Mammary epithelial cell (primary cell): ENCODE measurements at places on chromosomes 1 and 21. TPM values are rescaled to one million over a fixed set of nuclear protein-coding genes. Genes with fewer than 3 reads are reported as not detected.

- no peak for DNase-seq
Observed at GRCh38 chr1:44907893-44908292, 64.8 kb upstream of the PTCH2 start.

GRCh38 chr1:59577774-59578173 is 237.0 kb upstream of the HOOK1 start:
- DNase-seq: no peak

DNA sequence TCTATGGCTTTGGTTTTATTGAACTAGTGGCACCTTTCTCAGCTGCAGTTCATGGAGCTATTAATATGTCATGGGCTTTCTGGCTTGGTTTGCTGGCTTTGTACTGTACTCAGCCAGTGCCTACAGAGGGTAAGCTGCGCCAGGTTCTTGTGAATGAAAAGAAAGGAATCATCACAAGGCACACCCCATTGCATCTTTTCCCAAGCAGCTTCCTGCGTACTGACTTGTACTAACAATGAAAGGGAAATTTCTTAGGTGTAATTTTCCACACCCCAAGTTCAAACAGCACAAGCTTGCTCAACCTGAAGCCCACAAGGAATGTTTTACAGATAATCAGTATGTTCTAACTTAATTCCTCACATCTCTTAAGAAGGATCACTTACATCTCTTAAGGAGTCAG is 78.0 kb upstream of the TNFSF18 start:
- DNase-seq: peak; percentile 66

The IL6R gene
- total RNA-seq: 28.7 TPM

GRCh38 chr1:9284061-9284460 is 8.6 kb upstream of the SPSB1 start:
- DNase-seq: no peak

GRCh38 chr1:27057801-27058625 is 45.4 kb upstream of the TENT5B start:
- DNase-seq: no peak

DNA sequence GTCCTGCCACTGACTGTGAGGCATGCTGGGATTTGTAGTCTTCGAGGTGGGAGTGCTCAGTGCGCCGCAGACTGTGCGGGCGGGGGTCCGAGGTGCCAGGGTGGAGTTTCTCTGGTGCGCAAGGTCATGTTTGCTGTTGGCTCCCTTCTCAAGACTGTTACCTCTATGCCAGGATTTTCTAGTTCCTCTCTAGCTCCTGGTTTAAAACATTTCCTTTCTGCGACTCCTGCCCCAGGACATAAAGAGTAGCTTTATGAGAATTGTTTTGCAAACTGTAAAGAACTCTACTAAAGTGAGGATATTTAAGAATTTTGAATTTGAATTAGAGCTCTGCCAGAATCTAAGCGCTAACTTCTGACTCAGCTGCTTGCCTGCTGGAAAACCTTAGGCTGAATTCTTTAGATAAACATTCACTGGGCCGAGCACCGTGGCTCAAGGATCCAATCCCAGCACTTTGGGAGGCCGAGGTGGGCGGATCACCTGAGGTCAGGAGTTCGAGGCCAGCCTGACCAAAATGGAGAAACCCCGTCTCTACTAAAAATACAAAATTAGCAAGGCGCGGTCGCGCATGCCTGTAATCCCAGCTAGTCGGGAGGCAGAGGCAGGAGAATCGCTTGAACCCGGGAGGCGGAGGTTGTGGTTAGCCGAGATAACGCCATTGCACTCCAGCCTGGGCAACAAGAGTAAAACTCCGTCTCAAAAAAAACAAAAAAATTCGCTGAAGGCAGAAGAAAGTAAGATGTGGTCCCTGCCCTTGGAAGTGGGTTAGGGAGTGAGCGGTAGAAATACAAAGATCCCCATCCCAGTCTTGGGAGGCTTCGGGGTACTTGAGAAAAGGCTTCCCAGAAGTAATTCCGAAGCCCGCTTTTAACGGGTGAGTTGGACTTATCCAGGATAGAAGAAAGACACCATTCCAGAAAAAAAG is 992 bp upstream of the USP48 start:
- DNase-seq: no peak

DNA sequence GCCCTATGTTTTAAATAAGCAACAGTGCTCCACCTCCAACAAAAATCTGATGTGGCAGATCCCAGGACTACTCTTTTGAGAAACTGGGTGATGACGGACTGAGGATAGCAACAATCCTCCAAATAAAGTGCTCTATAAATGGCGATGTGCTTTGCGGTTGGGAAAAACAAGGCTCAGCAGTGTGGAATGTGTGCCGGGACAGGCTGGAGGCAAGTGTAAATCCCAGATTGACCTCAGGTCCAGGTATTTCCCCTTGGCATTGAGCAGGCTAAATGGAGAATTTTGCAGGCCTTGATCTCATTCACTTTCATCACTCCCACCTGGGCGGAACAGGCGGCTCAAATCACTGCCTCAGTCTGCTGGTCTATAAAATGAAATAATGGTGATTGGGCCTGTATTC is 35.1 kb downstream of the LRRC42 start:
- no peak for DNase-seq

The FALEC gene
- total RNA-seq: not detected in 2 replicates

DNA sequence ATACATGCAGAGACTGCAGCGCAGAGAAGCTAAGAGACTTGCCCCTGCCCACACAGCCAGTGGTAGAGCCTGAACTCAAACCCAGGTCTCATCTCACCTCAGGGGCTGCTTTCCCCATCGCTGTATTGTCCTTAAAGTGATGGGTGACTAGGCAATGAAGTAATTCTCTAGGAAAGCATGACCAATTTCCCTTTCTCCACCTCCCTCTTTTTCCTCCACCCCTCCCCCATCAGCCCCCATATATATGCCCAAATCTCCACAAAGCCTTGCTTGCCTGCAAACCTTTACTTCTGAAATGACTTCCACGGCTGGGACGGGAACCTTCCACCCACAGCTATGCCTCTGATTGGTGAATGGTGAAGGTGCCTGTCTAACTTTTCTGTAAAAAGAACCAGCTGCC is at the start of gene IL24:
Gene IL24 (plus strand): TSS at position 269 of the 400 bp plus-strand sequence. CDS start 390 bp downstream, outside the sequence.
- DNase-seq: no peak

DNA sequence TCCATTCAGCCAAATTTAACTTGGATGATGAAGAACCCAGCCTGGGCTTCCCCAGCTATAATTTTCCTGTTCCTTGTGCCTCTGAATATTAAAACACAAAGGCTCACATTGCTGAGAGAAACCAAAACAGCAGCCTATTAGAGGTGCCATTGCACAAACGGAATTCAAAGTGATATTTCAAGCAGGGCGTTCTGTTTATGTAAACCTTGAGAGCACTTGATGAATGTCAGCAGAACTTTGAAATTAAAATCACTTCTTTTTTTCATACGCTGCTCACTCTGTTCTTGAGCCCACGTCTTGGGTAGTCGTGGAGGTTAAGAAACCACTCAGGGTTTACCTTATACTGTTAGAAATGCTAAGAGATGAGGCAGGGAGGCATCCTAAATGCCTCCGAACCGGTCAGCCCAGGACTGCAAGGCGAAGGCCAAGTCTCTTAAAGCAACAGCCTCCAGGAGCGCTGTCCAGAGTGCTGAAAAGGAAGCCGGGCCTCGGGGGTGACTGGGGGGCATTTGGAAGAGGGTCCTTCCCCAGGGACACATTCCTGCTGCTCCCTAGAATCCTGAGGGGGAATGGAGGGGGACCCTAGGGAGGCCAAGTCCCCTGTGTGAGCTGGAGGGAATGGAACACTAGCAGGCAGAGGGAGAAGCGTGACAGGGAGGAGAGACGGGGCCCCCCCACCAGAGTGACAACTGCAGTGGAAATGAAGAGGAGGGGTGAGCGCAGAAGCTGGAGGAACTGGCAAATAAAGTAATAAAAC is 154.8 kb upstream of the VAMP3 start:
- DNase-seq: peak; percentile 12

DNA sequence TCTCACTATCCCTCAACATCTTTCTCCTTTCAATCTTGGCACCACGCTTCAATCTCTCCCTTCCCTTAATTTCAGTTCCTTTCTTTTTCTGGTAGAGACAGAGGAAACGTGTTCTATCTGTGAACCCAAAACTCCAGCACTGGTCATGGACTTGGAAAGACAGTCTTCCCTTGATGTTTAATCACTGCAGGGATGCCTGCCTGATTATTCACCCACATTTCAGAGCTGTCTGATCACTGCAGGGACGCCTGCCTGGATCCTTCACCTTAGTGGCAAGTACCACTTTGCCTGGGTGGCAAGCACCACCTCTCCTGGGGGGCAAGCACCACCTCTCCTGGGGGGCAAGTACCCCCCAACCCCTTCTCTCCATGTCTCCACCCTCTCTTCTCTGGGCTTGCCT is 27.8 kb downstream of the SELL start:
- DNase-seq: no peak

- no peak for DNase-seq
Observed at GRCh38 chr1:209160230-209160629, 423.3 kb upstream of the CAMK1G start.

The GJA9 gene
- total RNA-seq: 0.21 TPM in 1 of 2 replicates, not detected in the other

- no peak for DNase-seq
Observed at GRCh38 chr1:166869318-166870099, 6.6 kb downstream of the TADA1 start.

The ASCL5 gene
- total RNA-seq: not detected

The NTRK1 gene
- not detected for total RNA-seq

DNA sequence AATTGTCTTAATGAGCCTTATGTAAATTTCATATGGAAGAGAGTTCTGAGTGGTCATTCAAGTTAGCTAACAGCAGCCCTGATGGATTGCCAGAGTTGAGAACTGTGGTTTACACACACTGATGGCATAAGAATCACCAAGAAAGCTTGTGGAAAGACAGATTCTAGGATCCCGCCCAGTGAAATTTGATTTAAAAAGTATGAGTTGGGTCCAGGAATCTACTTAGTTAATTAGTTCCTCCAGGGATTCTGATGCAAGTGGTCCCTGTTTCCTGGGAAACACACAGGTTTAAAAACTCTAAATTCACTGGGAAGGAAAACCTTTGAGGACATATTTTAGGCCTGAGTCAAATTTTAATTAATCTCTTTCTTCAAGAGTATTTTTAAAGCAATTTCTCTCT is 144.3 kb downstream of the NTPCR start:
- no peak for DNase-seq

DNA sequence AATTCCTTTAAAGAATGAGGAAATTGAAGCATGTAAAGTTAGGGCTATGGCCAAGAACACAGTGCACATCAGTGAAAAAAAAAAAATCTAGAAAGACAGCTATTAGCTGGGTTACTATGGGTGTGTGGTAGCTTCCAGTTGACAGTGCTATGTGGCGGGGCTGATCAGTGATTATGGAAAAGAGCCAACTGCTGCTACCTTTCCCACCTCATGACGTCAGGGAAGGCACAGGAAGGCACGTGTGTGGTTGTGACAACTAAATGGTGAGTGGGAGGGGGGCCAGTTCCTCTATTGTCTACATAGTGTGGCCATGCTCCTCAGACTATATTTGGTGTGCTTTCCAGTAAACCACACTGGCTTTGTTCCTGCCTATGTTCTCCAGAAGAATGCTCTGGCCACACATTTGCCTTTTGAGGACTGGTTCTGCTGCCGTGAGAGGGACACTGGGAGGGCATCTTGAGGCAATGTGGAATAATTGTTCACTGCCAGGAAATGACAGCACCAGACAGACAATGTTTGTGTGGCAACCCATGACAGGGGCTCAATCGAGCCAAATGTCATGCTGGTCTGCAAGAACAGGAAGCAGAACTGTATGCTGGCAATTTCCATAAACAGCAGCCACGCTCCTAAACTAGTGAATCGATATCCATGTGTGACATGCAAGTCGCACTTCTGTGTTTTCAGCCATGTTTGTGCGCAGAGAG is 3.0 kb upstream of the SDE2 start:
- DNase-seq: no peak

The LPAR3 gene
- total RNA-seq: 17.2 TPM

- DNase-seq: no peak
Observed at GRCh38 chr21:45026826-45027225, 47.6 kb upstream of the ADARB1 start.

DNA sequence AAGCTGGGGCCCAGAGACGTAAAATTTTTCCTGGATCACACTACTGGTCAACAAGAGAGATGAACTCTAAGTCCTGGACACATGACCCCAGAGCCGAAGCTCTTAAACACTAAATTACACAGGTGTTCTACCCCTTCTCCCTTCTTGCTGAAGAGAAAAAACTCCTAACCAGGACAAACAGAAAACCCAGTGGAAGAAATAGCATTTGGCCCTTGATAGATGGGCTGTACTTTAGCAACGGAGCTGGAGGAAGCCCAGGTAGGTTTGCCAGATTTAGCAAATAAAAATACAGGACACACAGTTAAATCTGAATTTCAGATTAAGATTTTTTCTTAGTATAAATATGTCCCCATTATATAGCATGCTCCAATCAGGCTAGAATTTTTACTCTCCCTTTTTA is 72.7 kb downstream of the DIRAS3 start:
- DNase-seq: no peak

The AUNIP gene
- 5.1 and 9.3 TPM in 2 replicates for total RNA-seq

- no peak for DNase-seq
Observed at GRCh38 chr1:212668477-212668876, 31.2 kb downstream of the BATF3 start.

DNA sequence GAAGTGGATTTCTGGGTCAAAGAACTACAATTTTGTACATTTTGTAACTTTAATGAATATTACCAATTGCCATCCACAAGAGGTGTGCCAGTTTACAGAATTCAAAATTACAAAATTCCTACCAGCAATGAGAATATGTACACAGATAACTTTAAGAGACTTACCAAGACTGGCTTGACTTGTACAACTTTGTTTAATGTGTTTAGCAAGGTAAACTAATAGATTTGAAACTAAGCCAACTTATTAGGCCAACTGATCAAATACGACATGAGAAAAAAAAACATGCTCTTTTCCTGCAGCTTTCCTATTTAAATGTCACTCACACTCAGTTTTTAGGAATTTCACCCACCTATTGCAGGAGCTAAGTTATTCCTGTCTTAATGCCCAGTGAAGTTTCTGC is 11.4 kb downstream of the EXOC8 start:
- no peak for DNase-seq

GRCh38 chr1:9836632-9836960 is 12.8 kb upstream of the CLSTN1 start:
- no peak for DNase-seq

DNA sequence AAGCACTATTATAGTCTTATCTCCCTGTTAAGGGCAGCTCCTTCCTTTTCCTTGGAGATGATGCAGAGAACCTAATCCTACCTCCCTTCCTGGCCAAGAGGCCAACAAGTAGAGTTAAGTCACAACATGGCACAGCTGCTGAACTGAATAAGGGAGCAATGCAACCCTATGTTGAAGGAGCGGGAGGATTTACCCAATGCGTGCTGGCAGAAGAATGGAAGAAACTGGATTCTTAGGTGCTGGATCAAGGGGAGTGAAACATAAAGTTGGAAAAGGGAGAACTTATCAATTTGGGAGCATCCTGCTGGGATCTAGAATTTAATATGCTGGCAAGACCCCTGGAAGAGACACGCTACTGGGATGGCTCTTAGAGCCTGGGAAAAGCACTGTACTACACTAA is 12.0 kb upstream of the HUNK start:
- no peak for DNase-seq
